Stimulated activated naive CD8-positive, alpha-beta T cell treated with anti-CD3 and anti-CD28 coated beads, Interleukin-15, Interleukin-2, amounts not matched to agents 100 U/mL and 50 U/mL, for 24 hours (primary cell): ENCODE measurements at places on chromosomes 13 and 19.

DNA sequence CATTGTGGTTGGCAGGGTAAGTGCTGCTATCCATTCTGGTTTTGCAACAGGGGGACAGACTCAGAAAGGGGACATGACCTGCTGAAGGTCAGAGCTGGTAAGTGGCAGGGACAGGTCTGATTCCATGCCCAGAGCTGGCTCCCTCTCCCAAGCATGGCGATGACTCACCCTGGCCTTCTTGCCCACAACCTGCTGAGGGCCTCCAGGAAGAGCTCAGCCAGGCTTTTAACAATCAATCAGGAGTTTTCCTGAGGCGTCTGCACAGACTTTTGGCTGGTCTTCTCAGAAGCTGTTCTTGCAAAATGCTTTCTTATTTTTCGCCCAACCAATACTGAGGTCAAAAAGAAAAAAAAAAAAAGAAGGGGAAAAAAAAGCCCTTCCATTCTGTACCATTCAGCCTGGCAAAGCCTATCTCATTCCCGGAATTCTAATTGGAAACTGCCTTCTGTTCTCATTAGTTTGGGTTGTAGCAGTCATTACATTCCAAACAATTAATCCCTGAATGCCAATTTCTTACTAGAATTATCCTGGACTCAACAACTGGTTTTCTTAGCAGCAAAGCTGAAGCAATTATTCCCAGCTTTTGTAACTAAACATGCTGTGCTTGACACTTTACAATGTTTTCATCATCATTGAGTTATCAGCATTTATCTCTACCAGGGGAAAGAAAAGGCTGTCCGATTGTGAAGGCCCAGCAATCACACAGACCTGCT, 17.7 kb downstream of the SIAH3 start:
- DNase-seq = no peak

DNA sequence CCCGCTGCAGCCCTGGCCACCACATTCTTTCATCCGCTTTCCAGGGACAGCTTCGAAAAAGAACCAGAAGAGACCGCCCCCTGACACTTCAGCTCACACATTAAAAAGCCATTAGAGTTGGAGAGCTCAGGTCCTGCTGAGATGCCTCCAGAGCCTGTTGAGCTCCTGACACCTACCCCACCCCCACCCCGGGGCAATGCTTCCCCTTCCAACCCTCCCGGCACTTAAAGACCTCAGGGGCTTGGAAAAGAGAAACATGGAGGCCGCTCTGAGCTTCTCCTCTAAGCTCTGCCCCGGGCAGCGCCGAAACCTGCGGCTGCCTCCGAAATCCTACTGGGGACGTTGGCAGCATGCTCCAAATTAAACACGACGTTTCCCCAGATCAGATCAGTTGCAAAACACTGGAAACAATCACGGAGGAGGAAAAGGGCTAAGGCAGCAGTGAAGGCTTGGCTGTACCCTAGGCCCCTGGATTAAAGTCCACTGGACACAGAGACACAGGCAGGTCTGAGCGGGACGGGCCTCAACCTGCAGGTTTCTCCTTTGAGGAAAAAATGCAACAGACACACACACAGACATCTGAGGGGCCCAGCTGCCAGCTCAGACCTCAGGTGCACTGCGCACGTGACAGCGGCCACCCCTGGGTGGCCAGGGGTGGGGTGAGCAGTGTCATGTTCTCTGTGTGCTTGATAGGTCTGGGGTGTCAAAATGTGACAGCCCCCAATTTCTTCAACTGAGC, 9.6 kb downstream of the SH3GL1 start:
- DNase-seq = no peak

DNA sequence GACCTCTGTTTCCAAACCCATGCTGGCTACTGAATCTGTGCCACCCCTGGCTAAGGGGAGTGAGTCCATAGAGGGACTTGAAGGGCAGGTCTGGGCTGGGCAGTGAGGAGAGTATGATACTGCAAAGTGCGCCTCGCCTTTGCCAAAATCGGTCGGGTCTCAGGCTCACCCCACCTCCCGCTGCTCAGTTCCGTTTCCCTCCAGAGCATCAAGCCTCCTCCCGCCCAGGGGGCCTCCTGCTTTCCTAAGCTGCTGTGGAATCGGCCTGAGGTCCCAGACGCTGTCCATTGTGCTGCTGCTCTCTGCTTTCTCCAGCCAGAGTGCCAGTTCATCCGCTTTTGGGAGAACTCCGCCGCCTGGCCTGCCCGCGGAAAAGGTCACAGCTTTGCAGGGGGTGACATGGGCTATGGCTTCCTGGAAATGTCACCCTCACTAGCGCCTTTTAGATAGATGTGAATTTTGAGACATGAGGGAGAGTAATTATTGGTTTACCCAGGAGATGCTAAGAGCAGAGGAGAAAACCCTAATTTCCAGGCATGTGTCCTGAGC, 1418.4 kb downstream of the UQCRFS1 start:
- peak; percentile 13 for DNase-seq

DNA sequence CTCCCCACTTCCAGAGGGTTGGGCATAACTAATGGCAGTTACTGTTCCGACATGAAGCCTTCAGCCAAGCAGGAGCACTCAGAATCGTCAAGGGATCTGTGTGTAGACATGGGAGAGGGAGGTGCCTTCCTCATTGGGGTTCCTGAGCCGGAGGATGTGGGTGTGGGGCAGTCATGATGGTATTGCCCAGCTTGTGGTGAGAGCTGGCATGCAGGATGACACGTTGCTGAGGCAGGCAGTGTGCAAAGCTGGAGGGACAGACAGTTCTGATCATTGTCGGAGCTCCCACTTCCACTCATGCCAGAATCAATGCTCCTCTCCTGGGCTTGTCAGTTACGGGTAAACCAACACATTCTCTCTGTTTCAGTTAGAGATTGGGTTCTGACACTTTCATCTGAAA, 83.9 kb upstream of the TSC22D1 start:
- no peak for DNase-seq

- DNase-seq = no peak
These were observed 2.7 kb downstream of the GYS1 start for GRCh38 chr19:48990400-48990799.

DNA sequence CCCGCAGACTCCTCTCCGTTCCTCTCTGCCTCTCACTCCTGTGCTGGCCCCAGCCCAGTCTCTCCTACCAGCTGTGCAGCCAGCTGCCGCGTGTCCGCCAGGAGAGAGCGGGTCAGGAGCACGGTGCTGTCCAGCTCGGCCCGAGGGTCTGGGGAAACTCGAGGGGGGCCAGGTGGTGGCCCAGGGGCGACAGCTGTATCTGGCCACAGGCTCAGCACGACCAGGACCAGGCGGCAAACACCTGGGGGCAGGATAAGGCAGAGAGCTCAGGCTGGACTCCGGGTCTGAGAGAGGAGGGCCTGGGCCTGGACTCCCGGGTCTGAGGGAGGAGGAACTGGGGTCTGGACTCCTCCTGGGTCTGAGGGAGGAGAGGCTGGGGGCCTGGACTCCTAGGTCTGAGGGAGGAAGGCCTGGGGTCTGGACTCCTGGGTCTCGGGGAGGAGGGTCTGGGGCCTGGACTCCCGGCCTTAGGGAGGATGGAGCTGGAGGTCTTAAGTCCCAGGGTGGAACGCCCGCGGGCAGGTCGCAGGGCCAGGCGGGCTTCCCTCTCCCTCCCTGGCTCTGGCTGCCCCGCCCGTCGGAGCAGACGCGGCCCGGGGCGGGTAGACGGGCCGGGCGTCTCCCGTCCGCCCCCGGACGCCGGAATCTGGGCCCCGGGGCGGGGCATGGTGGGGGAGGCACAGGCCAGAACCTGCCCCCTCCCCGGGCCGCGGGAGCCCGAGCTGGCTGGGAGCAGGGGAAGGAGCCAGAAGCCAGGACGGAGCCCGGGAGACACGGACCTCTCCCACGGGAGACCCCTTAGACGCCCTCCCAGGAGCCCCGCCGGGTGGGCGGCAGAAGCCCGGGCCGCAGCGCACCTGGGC, 1.3 kb downstream of the IL11 start:
- DNase-seq = peak; percentile 51

GRCh38 chr19:51194527-51195315, 30.2 kb upstream of the CD33 start:
- DNase-seq = peak; percentile 7

DNA sequence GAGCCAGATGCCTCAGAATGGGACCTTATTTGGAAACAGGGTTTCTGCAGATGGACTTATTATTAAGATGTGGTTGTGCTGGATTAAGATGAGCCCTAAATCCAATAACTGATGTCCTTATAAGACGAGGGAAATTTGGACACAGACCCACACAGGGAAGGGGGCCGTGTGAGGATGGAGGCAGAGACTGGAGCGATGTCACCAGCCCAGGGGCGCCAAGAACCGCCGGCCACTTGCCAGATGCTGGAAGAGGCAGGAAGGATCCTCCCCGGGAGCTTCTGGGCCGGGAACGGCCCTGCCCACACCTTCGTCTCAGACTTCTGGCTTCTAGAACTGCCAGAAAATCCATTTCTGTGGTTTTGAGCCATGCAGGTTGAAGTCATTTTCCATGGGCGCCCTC, 26.6 kb downstream of the GNG7 start:
- no peak for DNase-seq

DNA sequence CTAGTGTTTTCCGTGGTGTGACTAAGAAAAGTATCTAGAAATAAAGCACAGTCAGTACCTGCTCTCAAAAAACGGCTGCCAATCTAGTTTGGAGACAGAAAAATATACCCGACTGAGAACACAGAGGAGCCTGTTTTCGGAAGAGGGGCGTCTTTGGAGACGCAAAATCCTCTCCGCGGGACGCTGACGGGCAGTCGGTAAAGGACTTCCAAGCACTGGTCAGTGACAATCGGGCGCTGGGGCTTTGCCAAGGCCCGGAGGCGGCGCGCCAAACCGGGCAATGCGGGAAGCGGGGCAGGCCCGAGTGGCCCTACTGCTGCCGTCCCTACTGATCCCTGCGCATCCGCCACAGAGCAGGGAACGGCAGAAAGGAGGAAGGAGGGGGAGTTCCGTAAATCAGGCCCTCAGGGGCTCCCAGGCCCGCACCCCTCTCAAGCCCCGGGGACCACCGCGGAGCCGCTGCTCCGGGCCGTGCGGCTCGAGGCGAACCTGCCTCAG, 588 bp upstream of the DPY19L3 start:
- DNase-seq = no peak
